ENCODE measurements at places on chromosomes 11 and 22. TPM values are rescaled to one million over a fixed set of nuclear protein-coding genes. Genes with fewer than 3 reads are reported as not detected.

GRCh38 chr11:72602250-72602904 lies 71.8 kb downstream of the PDE2A start:
- no peak for DNase-seq

GRCh38 chr22:50060441-50061140 lies 2.5 kb upstream of the TTLL8 start:
- DNase-seq: no peak

DNA sequence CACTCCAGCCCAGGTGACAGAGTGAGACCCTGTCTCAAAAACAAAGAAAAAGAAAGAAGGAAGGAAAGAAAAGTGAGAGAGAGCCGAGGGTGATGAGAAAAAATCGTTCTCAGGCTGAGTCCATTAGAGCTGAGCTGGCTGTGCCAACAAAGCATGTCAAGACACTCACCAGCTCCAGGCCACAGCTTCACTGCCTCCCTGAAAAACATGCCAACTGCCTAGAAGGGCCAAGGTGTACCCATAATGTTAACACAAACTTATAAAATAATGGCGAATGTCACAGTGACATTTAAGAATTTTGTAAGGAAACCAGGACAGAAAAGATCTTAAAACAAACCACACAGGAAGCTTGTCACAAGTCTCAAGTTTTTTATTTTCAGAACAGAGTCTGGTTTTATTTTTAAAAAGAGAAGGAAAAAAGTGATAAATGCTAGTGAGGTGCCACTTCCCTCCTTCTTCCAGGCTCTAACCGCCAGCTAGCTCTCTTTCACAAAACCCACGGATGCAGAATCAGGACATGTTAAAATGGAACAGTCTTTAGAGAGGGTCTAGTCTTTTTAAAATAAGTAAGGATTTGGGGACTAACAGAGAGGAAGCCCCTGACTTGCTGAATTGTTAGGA lies 5.1 kb downstream of the TMEM121B start:
- no peak for DNase-seq

DNA sequence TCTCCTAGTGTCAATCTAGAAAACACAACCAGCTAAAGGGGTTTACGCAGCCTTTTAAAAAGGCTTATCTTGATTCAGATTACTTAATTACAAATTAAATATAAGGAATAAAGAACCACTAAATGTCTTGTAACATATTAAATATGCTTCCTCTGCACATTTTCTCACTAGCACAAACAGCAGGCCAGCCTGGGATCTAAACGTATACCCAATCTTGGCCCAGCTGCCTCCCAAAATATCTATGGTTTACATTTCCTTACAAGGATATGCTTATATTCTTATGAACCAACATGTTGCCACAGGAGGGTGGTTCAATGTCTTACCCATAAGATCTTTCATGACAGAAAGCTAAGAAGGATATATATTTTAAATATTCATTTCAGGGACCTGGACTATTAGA lies 7.7 kb downstream of the LGR4 start:
- DNase-seq: no peak

DNA sequence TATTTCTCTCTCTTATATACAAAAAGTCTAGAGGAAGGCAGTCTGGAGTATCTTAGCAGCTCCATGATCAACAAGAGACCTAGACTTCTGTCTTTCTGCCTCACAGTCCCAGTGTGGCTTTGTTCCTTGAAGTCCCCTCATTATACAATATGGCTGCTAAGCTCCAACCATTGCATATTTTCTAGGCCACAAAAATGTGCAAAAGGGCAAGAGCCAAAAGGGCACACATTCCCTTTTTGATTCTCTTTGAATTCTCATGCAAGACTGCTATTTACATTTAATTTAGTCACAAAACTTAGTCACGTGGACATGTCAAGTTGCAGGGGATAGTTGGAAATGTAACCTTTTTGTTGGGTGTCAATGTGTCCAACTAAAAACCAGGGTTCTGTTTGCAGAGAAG lies 64.2 kb upstream of the OLFML1 start:
- DNase-seq: no peak

DNA sequence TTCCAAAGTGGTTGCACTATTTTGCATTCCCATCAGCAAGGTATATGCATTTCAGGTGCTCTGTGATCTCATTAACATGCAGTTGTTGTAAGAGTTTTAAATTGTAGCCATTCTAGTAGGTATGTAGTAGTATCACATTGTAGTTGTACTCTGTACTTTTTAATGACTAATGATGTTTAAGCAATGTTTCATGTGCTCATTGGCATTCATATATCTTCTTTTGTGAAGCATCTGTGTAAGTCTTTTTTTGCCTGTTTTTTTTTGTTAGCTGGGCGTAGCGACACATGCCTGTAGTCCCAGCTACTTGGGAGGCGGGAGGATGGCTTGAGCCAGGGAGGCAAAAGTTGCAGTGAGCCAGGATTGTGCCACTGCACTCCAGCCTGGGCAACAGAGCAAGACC lies 11.3 kb upstream of the TRIM29 start:
- DNase-seq: no peak

DNA sequence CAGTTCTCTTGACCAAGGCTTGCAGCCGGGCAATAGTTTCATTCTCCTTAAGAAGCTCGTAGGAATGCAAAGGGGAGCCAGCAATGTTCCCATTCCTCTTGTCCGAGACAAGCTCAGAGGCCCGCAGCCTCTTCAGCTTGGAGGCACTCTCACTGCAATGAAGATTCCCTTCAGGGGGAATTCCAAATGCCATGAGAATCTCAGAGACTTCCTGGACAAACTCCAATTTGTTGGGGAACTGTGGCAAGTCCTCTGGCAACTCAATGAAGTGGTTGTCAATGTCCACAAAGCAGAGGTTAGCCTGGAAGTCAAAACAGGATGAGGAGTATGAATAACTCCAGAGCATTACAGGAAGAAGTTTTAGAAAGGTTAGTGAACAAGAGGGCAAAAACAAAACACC lies 84.4 kb downstream of the DENND5A start:
- DNase-seq: peak; percentile 91

DNA sequence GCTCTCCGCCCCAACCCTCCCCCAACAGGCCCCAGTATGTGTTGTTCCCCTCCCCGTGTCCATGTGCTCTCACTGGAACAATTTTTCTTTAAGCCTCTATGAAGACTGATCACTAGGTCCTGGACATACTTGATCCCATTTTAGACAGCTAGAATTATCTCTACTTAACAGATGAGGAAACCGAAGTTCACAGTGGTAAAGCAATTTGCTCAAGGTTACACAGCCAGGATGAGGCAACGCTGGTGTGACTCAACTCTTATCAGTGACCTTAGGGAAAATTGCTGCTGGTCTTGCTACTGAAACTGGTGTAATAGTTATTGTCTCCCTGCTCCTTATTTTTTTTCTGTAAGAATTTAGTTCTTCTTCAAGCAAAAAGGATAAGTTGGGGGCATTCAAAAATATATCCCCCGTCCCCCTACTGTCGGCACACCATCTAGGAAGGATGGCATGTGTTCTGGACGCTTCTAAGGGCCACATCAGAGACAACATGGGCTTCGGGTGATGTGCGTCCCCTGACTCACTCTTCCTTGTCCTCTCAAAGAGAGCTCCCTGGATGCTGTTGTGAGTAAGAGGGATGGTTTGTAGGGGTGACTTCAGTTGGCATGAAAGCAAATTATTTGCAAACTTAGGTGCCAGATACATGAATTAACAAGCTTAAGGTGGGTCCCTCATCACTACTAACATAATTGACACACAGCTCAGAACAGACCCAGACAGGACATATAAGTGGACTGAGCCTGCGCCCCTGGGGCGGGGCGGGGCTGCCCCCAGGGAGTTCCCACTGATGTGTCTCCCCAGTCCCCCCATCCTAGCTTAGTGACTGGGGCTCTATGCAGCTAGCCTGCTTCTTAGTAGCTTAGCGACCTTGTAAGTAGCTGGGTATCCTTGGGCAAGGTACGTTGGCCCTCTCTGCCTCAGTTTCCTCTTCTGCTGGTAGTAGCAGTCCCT lies 23.6 kb upstream of the ALX4 start:
- no peak for DNase-seq

GRCh38 chr11:50333861-50334260 lies 301.2 kb downstream of the OR4C45 start:
- no peak for DNase-seq

GRCh38 chr11:26865703-26866102 lies 128.2 kb upstream of the FIBIN start:
- no peak for DNase-seq

DNA sequence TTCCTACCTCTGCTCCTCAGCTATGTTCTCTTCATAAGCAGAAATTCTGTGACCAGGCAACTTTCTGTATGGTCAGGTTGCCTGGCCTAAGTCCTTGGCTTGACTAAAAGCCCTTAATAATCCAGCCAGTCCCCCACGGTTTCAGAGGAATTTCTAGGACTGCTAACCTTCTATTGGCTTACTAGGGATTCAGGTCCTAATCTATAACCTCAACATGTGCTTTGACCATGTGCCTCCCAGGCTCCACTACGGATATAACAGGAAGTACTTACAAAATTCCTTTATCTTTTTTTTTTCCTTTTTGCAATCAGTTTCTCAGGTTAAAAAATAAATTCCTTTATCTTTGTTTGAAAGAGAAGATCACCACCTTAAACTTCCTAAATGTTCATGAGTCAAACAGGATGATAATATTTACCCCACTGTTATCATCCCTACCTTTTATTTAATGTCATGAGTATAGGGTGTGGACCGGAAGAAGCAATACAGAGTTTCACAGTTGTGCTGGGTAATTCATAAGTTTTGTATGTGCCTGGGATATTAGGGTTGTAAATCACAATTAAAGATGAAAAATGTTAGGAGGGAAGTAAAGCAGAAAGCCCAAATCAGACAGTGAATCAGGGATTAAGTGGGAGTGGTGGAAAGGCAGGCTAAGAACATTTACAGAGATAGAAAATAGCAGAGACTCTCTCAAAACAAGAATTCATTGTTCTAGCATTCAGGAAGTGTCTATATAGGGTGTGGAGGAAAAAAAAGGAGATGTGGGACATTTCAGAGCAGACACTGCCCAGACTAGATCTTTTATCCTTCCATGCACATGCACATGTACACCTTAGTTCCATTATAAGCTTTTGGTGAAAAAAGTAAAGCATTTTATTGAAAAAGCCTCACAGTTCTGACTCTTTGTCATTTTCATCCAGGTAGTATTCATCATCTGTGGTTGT lies 10.7 kb upstream of the POGLUT3 start:
- no peak for DNase-seq

- no peak for DNase-seq
Observed at GRCh38 chr22:22003233-22003632, 20.6 kb upstream of the TOP3B start.

DNA sequence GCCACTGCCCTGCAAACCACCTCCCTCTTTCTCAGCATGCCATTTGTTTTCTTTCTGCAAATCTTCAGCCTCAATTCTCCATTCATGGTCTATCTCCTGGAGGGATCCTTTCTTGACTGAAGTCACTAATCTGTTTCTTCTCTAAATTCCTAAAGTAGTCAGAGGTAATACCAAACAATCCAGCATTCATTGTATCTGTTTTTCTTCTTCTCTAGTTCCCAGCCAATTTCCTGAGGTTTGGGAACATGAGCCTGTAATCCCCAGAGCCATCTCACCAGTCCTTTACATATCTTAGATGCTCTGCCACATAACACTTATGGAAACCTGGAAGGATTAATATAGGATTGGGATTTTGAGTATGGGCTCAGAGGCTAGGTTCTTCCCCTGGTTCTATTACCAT lies 86.5 kb downstream of the MICAL2 start:
- no peak for DNase-seq

DNA sequence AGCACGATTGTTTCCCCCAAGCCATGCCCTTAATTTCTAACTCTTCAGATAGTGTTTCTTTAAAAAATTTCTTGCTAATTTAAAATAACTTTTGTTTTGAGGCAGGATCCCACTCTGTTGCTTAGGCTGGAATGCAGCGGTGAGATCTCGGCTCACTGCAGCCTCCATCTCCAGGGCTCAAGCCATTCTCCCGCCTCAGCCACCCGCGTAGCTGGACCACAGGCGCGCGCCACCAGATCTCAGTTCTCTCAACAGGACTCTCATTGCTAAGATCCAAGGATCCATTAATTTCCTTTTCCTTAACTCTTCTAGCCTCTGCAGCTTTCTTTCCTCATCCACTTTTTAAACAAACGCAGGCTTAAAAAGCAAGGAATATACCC lies 327 bp upstream of the MED17 start:
- no peak for DNase-seq

- peak; percentile 74 for DNase-seq
Observed at GRCh38 chr22:41382098-41382578, 396 bp downstream of the TEF start.

DNA sequence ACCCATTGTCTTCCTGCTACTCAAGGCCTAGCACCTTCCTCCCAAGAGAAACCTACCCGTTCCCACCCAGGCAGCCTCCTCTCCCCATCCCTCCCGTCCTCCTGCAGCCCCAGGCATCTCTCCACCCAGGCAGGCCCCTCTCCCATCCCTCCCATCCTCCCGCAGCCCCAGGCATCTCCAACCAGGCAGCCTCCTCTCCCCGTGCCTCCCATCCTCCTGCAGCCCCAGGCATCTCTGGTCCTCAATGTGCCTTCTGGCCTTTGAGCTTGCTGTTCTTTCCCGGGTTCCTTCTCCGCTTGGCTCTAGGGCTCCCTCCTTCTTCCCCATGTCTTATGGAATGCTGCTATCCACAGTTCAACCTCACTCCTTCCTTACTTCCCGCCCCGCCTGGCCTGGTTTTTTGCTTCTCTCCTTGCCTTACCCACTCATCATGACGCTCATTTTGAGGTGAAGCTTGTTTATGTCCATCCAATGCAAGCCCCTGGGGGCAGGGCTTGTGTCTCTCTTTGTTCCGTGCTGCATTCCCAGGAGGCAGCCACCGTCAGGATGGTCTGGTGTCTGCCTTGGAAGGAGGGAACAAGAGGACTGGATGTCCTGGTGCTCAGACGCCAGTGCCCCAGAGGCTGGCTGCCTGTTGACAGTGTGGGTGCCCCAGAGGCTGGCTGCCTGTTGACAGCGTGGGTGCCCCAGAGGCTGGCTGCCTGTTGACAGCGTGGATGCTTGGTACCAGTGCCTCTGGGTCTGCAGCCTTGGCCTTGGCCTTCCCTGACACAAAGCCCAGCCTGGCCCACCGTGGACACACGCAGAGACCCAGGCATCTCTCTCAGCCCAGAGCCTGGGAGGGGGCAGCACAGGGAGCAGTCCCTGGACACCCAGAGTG lies 815.7 kb downstream of the BRD1 start:
- no peak for DNase-seq

DNA sequence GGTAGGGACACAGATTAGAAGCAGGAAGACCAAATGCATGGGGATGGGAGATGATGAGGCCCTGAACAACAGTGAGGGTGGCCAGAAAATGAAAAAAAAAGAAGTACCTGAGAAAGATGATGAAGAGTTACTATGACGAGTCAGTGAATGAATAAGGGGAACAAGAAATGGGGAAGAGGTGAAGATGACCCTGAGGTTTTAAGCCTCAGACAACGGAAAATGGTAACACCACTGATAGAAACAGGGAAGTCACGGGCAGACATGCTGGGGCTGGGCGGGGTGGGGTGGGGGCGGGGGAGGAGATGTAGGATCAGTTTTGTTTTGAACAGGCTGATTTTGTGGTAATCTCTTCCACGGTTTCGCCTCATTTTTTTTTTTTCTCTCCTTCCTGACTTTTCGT lies 205.1 kb upstream of the CADM1 start:
- no peak for DNase-seq

GRCh38 chr11:86692746-86693145 lies 20.3 kb upstream of the ME3 start:
- no peak for DNase-seq

FLRT1 gene
- total RNA-seq: not detected

SLC25A45 gene
- total RNA-seq: 1.7 TPM

HTR3B gene
- not detected for total RNA-seq

FADS1 gene
- 24.2 TPM for total RNA-seq

FOSL1 gene
- total RNA-seq: 0.99 TPM

PKDREJ gene
- not detected for total RNA-seq

C11orf91 gene
- not detected for total RNA-seq

PHF21B gene
- total RNA-seq: not detected

KRTAP5-11 gene
- total RNA-seq: not detected

GDPD4 gene
- total RNA-seq: not detected
